ENCODE measurements at places on chromosomes 6 and 20. TPM values are rescaled to one million over a fixed set of nuclear protein-coding genes. Genes with fewer than 3 reads are reported as not detected.

The DSP gene
- 20.1 TPM for total RNA-seq

The IRF4 gene
- 0.72 TPM for total RNA-seq

The GRM1 gene
- not detected for total RNA-seq

The SAMD10 gene
- 8.8 TPM for total RNA-seq

The E2F1 gene
- total RNA-seq: 64.2 TPM

The OR10C1 gene
- not detected for total RNA-seq

The SEL1L2 gene
- not detected for total RNA-seq

The ARMC2 gene
- total RNA-seq: 9.3 TPM

The RIPOR3 gene
- 92.5 TPM for total RNA-seq

The RUNX2 gene
- 7.0 TPM for total RNA-seq

The FANCE gene
- total RNA-seq: 4.3 TPM

The PCED1A gene
- 42.1 TPM for total RNA-seq

The C20orf202 gene
- total RNA-seq: not detected

The KIAA1755 gene
- total RNA-seq: 0.08 TPM

The NFATC2 gene
- total RNA-seq: 10.6 TPM

The PKIB gene
- 1.1 TPM for total RNA-seq

The HLA-F gene
- 7.5 TPM for total RNA-seq

The PTCRA gene
- total RNA-seq: not detected

The PLCB4 gene
- 1.5 TPM for total RNA-seq

The BTNL2 gene
- total RNA-seq: not detected

The ZBTB12 gene
- 9.4 TPM for total RNA-seq
